Activated T-helper 1 cell treated with anti-CD3 and anti-CD28 coated beads, Interleukin-12 subunit alpha, Interleukin-12 subunit beta, Interleukin-2, Interleukin-4 antibody, amounts not matched to agents 30 ng/mL and 10 ng/mL and 1 ng/mL, durations not matched to agents 14 hours and 24 hours and 36 hours (primary cell): ENCODE measurements at places on chromosomes 1 and 21. TPM values are rescaled to one million over a fixed set of nuclear protein-coding genes. Genes with fewer than 3 reads are reported as not detected.

DNA sequence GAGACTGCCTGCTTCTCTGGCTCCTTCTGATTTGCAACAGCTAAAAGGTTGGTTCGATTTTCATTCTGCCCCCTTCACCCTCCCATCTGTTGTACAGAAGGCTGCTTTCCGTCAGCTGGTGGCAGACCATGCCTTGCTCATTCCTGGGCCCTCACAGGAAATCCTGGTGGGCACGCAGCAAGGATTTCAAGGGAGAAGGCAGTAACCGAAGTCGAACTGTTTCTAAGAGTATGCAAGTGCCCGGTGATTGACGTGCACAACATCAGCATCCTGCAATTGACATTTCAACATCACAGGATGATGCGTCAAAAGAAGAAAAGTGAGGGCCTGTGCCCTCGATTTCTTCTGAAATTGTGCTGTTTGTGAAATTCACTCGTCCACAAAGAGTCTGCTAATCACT lies 83.8 kb downstream of the PLPP3 start:
- DNase-seq: no peak

TMEM69 gene
- total RNA-seq: 30.0 and 33.0 TPM in 2 replicates

SEC22B gene
- 22.3 and 22.6 TPM in 2 replicates for total RNA-seq

GRCh38 chr1:242023805-242024204 lies 24.9 kb upstream of the MAP1LC3C start:
- DNase-seq: no peak

OR2T11 gene
- total RNA-seq: not detected in 2 replicates
